ENCODE measurements at places on chromosomes 16 and 17. TPM values are rescaled to one million over a fixed set of nuclear protein-coding genes. Genes with fewer than 3 reads are reported as not detected.

KRTAP4-16 gene
- total RNA-seq: not detected

LAT gene
- 2.0 TPM for total RNA-seq

KRTAP1-1 gene
- total RNA-seq: not detected

SPATA22 gene
- total RNA-seq: not detected

GRB7 gene
- total RNA-seq: 1.3 TPM

TLK2 gene
- 25.5 TPM for total RNA-seq

CTRB2 gene
- not detected for total RNA-seq

CCT6B gene
- total RNA-seq: 1.2 TPM

SERPINF2 gene
- total RNA-seq: 4.2 TPM

HAPSTR1 gene
- 35.6 TPM for total RNA-seq

HAGHL gene
- total RNA-seq: 15.8 TPM

CD19 gene
- total RNA-seq: not detected

MPP3 gene
- 30.7 TPM for total RNA-seq

MRTFB gene
- total RNA-seq: 36.8 TPM

ACAP1 gene
- total RNA-seq: 20.4 TPM

KRTAP9-4 gene
- not detected for total RNA-seq

FOXL1 gene
- total RNA-seq: 0.80 TPM

GRAPL gene
- 2.8 TPM for total RNA-seq
